Foreskin keratinocyte (primary cell): ENCODE measurements at places on chromosomes 2 and 18. TPM values are rescaled to one million over a fixed set of nuclear protein-coding genes. Genes with fewer than 3 reads are reported as not detected.

DNA sequence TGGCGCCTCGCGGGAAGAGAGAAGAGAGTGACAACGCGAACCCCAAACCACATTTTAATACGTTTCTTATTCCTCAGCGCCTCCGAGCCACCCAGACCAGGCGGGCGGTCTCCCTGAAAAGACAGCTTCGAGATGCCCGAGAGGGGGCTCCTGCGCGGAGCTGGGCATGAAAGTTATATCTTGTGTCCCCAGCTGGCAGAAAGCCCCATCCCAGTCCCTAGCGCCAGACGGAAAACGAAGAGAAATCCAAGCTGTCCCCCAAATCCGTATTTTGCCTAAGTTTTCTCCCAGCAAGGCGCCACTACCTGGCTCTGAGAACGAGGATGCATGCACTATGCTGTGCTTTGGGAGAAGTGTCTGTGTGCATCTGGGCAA lies 797 bp downstream of the NXPH2 start:
- DNase-seq, result no peak

C2orf66 gene
- 0.06 TPM in 2 replicates for polyA plus RNA-seq

GRCh38 chr2:209648714-209649113 lies 122.9 kb upstream of the UNC80 start:
- DNase-seq, result no peak

GRCh38 chr18:66682855-66683322 lies 79.0 kb upstream of the CDH19 start:
- DNase-seq, result no peak
